ENCODE measurements at places on chromosomes 11 and 22.

GRCh38 chr11:76277298-76278175, 71.2 kb upstream of the WNT11 start:
- DNase-seq: no peak

- DNase-seq: no peak
Observed at GRCh38 chr22:27090611-27091011, 433.2 kb downstream of the MIAT start.

DNA sequence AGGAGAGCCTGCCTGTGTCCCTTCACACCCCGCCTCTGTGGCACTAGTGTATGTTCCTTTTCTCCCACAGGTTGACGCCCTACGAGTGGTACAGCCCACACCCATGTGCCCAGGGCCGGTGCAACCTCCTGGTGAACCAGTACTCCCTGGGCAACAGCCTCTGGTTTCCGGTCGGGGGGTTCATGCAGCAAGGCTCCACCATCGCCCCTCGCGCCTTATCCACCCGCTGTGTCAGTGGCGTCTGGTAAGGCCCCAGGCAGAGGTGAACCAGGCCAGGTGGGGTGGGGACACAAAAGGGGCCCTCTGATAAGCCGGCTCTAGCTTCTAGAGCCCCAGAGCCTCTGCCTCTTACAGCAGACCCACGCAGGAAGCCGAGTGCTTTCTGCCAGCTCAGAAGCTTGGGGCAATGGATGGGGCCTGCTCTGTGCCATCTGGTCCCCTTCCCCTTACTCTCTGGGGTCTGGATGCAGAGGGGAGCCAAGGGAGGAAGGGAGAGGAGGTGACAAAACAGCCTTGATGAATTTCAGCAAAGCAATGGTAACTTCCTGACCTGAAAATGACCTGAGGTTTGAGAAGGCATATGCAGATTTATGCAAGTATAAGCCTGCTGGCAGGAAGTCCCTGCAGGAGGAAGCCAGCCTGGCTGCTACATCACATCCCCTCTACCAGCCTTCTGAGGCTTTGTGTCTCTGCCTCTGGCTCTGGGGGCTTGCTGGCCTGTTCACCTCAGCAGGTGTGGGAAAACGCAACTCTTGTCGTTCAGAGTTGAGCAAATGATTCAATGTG, 67.0 kb upstream of the TBCEL start:
- peak; percentile 40 for DNase-seq

DNA sequence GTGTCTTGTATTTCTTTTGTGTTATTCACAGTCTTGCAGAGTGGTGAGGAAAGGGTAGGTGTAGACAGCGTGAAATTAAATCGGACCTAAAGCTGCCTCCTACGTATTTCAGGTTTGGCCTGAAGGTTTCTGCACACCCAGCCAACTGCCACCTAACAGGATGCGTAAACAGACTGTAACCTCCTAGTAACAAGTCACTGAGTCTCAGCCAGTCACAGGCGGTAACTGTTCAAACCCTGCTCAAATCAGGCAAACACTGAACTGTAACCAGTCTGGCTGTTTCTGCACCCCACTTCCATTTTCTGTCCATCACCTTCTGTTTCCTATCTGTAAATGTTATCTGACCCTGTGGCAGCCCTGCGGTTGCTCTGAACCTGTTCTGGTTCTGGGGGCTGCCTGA, 87.1 kb downstream of the ADAMTS15 start:
- no peak for DNase-seq

DNA sequence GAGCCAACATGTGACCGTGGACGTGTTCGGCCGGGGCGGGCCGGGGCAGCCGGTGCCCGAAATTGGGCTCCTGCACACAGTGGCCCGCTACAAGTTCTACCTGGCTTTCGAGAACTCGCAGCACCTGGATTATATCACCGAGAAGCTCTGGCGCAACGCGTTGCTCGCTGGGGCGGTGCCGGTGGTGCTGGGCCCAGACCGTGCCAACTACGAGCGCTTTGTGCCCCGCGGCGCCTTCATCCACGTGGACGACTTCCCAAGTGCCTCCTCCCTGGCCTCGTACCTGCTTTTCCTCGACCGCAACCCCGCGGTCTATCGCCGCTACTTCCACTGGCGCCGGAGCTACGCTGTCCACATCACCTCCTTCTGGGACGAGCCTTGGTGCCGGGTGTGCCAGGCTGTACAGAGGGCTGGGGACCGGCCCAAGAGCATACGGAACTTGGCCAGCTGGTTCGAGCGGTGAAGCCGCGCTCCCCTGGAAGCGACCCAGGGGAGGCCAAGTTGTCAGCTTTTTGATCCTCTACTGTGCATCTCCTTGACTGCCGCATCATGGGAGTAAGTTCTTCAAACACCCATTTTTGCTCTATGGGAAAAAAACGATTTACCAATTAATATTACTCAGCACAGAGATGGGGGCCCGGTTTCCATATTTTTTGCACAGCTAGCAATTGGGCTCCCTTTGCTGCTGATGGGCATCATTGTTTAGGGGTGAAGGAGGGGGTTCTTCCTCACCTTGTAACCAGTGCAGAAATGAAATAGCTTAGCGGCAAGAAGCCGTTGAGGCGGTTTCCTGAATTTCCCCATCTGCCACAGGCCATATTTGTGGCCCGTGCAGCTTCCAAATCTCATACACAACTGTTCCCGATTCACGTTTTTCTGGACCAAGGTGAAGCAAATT, 1.8 kb downstream of the FUT4 start:
- peak; percentile 36 for DNase-seq

DNA sequence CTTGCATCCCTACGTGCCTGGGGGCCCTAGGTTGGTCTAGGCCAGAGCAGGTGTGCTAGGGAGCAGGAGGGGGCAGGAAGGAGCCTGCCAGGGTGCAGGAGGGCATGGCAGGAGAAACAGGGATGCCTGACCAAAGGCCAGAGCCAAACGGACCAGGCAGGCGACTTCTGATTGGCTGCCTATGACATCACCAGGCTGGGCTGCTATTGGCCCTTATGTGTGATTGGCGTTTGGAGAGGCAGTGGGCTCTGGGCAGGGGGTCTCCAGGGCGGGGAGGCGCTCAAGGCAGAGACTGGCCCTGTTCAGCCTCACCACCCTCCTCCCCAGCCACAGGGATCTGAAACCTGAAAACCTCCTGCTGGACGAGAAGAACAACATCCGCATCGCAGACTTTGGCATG, 44.4 kb downstream of the MOB2 start:
- no peak for DNase-seq

DNA sequence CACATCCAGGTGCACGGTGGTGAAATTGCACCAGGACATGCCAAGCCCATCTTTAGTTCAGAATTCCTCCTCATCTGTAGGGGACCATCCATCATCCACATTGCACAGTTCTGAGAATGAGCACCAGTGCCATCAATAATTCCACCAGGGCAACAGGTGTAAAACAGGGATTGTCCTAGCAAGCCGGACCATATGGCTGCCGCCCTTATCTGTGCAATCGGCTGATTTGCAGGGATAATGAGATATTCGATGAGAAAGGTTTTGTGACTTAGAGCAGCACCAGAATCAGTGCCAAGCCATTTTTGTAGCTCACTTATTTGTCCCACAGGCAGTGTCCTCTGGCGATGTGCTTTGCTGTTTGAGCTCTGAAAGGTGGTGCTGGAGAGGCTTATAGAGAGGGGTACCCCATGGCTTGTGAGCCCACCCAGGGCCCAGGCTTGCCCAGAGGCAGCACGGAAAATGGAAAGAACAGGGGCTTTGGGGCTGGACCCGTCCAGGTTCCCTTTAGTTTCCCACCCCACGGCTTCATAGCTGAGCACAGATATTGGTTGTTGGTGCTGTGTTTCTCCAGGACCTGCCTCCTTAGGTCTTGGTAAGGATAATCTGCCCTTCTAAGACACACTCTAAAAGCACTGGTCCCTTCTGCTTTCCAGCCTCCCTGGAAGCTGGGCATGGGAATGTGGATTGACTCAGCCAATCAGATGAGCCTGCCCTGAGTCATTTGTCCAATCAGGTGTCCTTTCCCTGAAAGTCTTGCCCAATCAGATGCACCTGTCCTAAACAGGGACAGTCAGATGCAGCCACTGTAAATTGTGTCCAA, 84.0 kb upstream of the SHANK2 start:
- DNase-seq: no peak

- DNase-seq: peak; percentile 31
Observed at GRCh38 chr11:107859459-107860239, 1.1 kb upstream of the SLC35F2 start.

- DNase-seq: no peak
Observed at GRCh38 chr22:46098525-46099475, 51.5 kb upstream of the PPARA start.

DNA sequence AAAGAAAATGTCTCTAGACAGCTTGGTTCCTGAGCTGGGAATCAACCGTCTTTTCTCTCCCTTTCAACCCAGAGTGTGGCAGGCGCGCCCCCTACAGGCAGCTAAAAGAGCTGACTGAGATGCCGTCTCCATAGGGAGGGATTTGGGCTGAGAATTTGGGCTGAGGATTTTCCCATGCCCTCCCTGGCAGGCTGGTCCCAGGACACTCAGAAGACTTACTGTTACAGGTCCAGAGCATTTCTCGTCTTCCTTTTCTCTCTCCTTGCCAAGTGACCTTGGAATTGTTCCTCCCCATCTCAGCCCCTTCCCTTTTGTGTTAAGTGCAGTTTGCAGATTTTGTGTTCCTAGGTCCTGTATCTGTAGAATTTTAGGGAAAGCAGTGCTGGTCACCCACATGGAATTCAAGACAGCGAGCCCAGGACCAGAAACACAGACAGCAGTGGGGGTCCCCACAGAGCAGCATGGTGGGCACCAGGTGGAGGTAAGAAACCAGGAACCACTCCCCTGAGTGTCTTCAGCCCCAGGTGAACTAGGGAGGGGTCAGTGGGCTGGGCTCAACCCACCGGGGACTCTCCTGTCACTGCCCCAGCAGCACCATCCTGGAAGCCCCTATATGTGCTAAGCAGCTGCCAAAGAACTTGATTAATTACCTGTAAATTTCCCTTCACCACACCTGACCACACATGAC, 9.9 kb upstream of the IGLL5 start:
- DNase-seq: no peak

DNA sequence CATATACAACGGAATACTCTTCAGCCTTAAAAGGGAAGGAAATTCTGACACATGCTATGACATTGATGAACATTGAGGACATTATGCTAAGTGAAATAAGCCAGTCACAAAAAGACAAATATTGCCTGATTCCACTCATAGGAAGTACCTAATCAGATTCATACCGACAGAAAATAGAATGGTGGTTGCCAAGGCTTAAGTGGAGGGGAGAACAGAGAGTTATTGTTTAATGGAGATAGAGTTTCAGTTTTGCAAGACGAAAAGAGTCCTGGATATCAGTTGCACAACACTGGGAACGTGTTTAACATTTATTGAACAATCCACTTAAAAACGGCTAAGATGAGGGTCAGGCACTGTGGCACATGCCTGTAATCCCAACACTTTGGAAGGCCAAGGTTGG, 45.6 kb upstream of the HIPK3 start:
- DNase-seq: no peak

DNA sequence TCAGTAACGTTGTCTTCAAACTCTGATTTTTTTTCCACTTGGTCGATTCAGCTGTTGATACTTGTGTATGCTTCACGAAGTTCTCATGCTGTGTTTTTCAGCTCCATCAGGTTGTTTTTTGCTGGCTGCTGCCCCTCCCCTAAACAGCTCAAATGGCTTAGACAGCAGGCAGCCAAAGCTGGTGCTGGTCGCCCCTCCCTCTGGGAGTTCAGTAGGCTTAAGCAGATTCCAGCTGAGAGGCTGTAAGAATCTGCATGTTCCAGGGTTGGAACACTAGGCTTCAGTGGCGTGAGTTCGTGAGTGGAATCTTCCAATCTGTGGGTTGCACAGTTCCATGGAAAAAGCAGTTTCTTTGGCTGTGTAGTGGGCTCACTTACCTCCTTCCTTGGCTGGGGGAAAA, 10.3 kb upstream of the FIBIN start:
- DNase-seq: no peak

DNA sequence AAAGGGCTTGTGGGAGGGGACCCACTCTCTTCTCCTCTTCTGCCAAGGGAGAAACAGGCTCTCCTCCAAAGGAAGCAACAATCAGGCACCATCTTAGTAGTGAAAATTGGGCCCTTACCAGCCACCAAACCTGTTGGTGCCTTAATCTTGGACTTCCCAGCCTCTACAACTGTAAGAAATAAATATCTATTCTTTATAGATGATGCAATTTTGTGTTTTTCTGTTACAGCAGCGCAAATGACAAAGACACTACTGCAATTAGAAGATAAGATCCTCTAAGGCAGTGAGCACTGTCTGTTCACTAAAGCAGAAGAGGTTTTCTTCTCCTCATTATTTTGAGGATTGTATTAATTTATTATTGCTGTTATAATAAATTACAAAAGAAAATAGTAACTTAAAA, 691.4 kb upstream of the CCDC179 start:
- DNase-seq: no peak

- DNase-seq: no peak
Observed at GRCh38 chr11:134367781-134368180, 36.0 kb downstream of the GLB1L2 start.

GRCh38 chr11:68199295-68199987, 13.7 kb downstream of the KMT5B start:
- DNase-seq: no peak

- no peak for DNase-seq
Observed at GRCh38 chr11:67484847-67485311, 2.1 kb downstream of the AIP start.

DNA sequence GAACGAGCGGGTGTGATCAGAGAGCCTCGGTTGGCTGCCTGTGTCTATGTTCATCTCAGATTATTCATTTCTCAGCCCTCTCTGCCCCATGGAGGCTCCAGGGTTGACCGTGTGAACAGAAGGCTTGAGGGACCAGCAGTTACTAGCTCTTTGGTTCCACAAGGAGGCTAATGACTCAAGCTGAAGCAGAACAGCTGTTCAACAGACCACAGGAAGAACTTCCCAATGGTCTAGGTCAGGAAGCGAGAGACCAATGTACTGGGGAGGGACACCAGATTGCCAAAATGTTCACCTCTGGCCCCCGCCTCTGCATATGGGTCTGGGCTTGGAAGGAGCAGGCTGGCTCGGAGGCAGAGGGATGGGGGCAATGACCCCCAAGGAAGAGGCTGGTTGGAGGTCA, 14.7 kb upstream of the PDE2A start:
- DNase-seq: no peak

DNA sequence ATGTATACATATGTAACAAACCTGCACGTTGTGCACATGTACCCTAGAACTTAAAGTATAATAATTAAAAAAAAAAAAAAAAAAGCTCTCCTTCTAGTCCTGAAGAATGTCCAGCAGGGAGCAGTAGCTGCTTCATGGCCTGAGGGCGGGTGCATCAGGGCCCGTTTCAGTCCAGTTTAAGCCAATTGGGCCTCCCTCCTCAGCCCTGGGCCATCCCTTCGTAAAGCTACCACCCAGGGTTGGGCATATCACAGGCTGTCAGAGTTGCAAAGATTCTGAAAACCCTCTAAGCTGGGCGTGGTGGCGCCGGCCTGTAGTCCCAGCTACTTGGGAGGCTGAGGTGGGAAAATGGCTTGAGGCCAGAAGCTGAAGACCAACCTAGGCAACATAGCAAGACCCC, 5.4 kb downstream of the TMPRSS13 start:
- no peak for DNase-seq
